ENCODE measurements at places on chromosomes 2 and 18.

DNA sequence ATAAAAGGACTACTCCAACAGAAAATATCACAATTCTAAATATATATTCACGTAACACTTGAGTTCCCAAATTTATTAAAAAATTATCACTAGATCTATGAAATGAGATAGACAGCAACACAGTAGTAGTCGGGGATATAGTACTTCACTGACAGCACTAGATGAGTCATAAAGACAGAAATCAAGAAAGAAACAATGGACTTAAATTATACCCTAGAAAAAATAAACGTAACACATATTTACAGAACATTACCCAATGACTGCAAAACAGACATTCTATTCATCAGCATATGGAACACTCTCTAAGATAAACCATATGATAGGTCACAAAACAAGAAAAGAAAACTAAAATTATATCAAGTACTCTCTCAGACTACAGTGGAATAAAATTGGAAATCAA lies 429.4 kb downstream of the MBD2 start:
- DNase-seq, result no peak

DNA sequence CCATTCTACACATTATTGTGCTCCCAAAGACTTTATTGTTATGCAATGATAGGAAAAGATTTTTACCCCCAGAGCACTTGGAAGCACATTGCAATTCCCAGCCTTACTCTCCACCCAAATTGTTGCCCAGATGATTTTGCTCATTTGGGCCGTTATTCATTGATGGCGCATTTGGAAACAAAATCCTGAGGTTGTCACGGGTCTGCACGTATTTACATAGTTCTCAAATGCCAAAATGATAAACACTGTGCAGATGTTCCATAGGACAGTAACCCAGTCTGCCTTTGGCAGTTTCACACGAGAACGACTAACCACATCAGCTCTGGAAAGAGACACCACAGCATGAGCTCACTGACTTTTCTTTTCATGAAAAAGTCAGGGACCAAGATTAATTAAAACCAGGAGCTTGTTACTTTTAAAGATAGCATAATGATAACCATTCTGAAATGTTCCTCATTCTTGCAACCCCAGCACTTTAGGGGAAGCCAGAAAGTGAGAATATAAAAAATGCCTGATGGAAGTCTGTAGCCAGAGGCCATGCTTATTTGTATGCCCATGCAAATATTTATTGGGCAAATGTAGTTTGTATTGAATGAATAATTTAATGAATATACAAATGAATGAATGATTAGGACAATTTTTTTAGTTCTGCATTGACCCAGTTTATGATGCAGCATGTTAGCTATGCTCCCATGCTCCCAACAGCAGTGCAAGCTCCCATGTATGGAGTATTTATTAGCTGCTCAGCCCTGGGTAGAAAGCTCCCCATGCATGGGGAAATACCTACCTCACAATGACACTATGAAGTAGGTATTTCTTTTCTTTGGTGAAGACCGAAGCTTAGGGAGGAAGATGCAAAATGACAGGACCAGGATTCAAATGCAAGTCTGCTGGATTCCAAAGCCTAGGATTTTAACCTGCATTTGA lies 84.6 kb downstream of the MAIP1 start:
- DNase-seq, result no peak

- DNase-seq, result no peak
These were observed 582.1 kb upstream of the SETBP1 start for GRCh38 chr18:44098551-44099098.

GRCh38 chr18:26646901-26647300 lies 98.5 kb upstream of the KCTD1 start:
- no peak for DNase-seq

DNA sequence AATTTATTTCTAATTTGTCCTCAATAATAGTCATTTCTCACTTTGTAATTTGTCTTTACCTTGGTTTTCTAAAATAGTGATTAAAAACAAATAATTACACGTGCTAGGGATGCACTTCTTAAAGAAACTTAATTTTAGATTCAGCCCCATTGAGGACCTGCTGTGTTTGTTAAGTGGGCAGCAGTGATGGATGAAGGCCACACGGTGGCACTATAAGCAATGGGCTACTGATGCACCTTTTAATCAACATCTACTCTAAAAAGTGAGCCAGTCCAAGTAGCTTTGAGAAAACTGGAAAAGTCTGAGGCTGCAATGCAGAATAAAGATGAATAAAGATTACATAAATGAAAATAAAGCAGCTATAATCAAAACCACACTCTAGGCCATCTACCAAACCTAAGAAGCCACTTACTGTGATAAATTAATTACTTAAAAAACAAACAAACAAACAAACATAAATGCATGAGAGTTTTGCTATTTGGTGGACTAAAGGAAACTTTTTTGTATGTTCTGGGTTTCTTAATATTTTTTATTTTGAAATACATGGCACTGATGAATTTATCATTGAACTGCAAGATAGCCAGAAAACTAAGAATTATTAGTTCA lies 89.3 kb downstream of the PDE11A start:
- DNase-seq, result no peak

- no peak for DNase-seq
These were observed 40.0 kb downstream of the HK2 start for GRCh38 chr2:74873678-74874640.

- DNase-seq, result no peak
These were observed 2.1 kb upstream of the SKA1 start for GRCh38 chr18:50372743-50373142.

DNA sequence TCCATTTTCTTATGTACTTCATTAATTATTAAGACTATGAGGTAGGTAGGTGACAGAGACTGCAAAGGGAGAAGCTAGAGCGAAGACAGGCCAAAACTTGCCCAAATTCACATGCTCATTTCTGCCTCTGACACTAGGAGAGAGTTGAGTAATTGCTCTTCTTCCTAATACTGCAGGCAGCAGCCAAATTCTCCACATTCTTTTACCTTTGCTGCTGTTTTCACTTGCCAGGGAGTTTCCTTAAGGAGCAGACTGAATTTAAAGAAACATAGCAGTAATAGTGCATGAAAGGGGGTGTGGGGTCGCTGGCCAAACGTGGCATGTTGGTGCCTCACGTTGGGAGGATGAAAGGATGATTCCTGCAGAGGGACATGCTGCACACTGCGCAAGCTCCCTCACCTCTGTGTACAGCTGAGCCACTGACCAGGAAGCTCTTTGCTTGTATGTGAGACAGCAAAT lies 12.3 kb downstream of the CRIM1 start:
- DNase-seq, result no peak

GRCh38 chr2:45973426-45973825 lies 322.0 kb downstream of the PRKCE start:
- no peak for DNase-seq

DNA sequence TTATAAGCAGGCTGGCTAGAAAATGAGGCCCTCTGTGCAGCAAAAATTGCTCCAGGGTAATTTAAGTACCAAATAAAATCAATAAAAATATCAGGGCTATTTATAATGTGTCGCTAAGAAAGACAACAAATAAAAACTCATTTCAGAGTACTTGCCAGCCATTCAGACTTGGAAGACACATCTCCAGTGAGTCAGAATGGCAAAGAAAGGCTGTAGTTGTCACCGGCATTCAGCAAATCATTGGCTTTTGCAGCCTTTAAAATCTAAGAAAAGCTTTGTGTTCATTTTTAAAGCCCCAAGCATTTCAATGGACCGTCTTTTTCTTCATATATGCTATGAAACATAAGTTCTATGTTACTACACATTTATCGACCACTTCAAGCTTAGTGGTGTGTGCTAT lies 141.1 kb upstream of the HNMT start:
- DNase-seq, result no peak

DNA sequence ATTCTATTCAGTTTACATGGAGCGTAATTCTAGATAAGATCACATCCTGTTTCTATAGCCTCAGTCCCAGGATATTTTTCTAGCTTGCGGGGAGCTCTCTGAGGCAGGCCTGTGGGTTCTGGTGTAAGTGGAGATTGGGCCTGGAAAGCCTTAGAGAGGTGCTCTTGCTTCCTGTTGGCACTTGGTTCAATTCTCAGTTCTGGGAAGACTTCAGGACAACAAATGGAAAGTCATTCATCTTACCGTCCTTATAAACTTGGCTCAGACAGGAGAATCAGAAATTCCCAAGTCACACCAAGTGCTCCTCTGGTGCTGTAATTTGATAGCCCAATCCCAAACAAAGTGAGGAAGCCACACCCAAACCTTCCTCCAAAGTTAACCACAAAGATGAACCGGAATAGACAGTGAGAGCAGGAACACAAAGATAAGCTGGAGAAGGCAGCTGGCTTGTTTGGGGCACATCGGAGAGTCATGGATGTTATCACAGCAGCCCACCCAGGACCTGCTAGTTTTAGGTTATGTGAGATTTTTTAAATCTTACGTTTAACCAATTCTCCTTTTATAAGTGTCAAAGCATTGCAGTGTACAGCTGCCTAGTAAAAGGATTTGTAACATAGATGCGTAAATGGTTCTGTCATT lies 144.3 kb upstream of the MAP3K20 start:
- DNase-seq, result no peak

- DNase-seq, result no peak
These were observed 3.8 kb downstream of the CXCR2 start for GRCh38 chr2:218129458-218130135.

DNA sequence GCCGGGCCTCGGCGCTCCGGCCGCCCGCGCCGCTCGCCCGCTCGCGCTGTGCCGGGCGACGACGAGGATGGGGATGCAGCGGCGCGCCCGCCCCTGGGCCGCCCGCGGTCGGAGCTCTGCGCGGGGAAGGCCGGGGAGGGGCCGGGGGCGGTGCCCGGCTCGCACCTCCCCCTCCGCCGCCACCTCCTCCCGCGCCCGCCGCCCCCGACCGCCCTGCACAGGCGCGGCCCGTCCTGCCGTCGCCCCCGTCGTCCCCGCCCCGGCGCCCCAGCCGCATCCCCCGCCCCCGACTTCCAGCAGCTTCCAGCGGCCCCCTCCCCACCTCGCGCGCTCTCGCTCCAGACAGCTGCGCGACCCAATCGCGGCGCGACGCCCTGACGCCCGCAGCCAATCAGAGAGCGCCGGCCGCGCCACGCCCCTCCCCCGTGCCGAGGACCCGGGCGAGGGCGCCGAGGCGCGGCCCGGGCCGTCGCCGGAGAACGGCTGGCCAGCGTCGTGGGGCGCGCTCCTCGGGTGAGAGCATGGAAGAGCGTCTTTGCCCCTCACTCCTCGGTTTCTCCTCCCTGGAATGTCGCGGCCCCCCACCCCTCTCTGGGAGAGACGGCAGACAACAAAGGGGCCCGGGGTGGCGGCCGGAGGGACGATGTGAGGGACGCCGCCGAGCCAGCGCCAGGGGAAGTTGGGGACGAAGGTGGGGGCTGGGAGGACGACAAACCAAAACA lies at the start of gene MBOAT2:
TSS of gene MBOAT2 (minus strand) at position 69 of the 722 bp plus-strand sequence. CDS start 70 bp downstream, outside the sequence.
- peak; percentile 45 for DNase-seq

DNA sequence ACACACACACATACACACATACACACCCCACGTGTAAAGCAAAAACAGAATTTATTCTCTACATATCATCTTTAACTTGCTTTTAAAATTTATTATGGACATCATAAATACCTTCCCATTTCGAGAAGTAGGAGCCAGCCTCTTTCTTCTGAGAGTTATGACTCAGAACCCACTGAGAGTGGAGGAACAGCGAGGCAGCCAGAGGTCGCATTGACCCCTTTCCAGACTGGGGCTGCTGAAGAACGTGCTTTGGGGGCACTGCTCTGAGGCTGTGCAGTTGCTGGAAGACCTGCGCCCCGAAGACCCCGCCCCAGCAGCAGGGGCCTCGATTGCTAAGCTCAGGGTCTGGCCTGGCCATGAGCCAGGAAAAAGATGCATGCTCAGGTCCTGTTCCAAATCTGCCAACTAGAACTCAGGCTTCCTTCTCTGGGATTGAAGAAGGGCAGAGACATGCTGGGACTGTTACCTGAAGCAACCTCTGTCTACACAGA lies 133.8 kb upstream of the TWIST2 start:
- DNase-seq, result no peak

DNA sequence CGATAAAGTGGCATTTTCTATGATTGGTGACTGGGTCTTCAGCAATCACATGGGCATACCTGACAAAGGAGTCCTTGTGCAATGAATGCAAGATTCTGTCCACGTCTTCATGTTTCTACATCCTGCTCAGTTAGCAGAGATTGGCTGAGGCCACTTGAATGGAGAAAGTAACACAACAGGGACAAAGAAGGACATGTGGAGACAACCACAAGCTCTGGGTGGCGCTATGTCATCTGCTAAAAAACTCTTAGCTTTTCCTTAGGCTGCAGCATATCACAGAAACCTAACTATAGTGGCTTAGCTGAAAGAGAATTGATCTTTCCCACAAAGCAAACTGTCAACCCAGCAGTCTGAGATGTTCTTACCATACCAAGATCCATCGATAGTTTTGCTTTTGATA lies 1109.7 kb downstream of the SOCS6 start:
- DNase-seq, result no peak

DNA sequence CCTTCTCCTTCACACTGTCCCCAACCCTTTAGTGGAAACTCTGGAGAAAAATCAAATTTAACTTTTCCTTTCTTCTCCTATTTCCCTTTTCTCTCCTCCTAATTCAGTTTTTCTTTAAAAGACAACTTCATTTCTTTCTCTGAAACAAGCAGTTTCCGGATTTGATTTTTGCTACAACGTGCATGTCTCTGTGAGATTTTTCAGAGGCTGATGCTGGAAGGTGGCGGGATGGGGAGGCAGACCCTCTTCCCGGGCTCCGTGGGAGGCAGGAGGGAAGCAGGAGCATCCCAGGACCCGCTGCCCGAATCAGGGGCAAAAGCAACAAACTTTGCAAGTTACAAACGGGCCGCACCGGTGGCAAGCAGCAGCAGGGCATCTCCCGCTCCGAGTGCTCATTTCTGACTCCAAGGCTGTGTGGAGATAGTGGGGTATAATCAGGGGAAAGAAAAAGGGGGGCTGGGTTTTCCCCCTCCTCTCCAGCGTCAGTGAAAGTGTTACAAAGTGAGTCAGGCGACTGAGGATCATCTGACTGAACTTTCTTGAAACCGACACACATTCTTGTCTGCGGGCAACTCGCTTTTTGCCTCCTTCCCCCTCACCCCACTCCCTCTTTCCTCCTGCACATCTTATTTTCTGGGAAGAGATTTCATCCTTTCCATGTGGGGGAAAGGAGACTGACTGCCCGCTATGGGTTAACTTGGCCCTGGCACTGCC lies 6.4 kb downstream of the ZEB2 start:
- DNase-seq, result no peak

- no peak for DNase-seq
These were observed 135.5 kb downstream of the IRS1 start for GRCh38 chr2:226664140-226664539.

- no peak for DNase-seq
These were observed 15.7 kb downstream of the ZEB2 start for GRCh38 chr2:144504218-144504641.

- DNase-seq, result no peak
These were observed 339.3 kb downstream of the LRP1B start for GRCh38 chr2:141791521-141791920.

DNA sequence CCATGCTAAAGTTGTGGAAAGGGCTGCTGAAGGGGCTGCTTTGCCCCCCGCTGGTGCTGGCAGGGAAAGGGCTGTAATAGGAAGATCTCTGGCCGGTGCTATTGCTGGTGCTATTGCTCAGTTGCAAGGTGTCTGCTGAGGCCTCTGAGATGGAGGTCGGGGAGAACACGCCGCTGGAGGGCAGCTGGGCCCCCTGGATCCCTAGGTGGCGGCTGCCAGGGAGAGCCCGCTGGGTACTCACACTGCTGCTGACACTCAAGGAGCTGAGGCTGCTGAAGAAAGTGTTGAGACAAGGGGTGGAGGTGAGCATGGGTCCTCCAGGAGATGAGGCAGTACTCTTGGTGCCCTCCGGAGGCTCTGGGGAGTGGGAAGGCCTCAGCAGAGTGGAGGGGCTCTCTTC lies 4.2 kb downstream of the FOXI3 start:
- no peak for DNase-seq

Data from stimulated activated CD8-positive, alpha-beta memory T cell treated with anti-CD3 and anti-CD28 coated beads, Interleukin-4, amount 100 ng/mL, for 1 hour (primary cell).